ENCODE measurements at places on chromosomes 16 and 17.

GRCh38 chr17:75813081-75814020 lies 28.7 kb downstream of the UNK start:
- DNase-seq: no peak

GRCh38 chr17:32370426-32370825 lies 20.5 kb downstream of the ZNF207 start:
- no peak for DNase-seq

DNA sequence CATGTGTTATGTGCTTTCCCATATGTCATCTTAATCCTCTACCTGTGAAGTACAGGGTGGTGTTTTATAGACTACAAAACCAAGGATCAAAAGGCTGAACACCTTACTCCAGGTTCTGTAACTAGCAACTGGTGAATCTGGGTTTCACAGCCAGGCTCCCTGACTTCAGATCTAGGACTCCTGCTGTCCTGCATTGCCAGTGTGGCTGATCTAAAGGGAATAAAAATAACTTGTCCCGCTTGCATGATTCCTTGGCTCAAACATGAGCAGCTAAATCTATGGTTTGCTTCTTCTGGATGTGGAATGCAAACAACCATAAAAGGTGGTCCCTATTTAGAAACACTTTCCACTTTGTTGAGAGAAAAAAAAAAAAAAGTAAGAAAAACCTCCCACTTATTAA lies 3.7 kb upstream of the VWA3A start:
- DNase-seq: no peak

GRCh38 chr16:86800894-86801293 lies 222.5 kb downstream of the FOXL1 start:
- DNase-seq: no peak

DNA sequence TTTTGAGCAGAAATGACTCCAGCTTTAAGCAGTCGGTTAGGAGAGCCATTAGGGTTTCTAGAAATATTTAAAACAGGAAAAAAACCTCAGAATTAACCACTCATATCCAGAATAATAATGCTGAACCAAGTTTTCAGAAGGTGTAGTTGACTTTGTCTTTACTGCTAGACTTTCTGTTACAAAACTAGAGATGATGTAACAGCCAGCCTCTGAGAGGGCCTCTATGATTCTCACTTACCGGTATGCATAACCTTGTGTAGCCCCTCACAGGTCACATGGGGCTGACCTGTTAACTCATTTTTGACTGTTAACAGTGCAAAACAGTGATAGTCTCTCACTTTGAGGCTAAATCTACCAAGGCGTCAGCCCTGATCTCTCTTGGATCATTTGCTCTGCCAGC lies 74.3 kb downstream of the TEX14 start:
- no peak for DNase-seq

- no peak for DNase-seq
These were observed 117.6 kb downstream of the C16orf78 start for GRCh38 chr16:49491106-49491670.

GRCh38 chr17:81115749-81116464 lies 49.4 kb upstream of the PVALEF start:
- DNase-seq: no peak

GRCh38 chr16:64242492-64242891 lies 879.4 kb downstream of the CDH11 start:
- no peak for DNase-seq

DNA sequence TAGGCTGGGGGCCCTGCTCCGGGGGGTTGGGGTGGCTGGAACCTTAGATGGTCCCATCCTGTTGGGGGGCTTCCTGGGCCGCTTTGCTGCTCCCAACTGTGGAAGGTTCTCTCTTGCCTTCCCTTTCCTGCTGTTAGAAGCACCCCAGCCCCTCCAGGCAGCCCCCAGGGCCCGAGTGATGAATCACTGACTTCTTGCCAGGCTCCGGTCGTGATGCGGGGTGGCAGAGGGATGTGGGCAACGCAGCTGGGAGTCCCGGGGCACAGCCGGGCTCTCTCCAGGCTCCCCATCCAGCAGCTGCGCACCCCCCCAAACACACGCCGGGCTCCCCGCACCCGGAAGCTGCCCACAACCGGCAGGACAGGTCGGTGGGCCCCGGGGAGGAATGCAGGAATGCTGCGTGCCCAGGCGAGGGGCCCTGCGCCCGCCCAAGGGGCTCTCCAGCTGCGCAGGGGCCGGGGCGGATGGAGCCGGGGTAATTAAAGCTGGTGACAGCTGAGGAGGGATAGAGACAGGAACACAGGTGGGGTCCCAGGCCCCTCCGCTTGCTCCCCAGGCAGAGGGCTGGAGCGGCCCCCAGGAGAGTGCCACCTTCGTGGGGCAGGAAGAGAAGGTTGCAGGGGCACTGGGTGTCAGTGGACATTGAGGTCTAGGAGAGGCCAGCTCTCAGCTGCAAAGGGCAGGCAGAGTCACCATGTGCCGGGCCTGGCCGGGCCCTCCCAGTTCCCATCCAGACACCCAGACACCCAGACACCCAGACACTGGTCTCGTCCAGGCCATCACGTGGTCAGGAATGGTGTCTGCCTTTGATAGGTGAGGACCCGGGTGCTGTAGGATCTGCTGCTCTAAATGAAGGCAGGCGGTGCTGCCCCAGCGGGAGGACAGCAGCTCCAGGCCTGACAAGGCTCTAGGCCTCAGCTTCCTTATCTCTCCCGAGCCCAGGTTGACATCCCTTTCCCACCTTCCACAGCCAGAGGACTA lies 15.0 kb upstream of the SLC38A10 start:
- DNase-seq: no peak

DNA sequence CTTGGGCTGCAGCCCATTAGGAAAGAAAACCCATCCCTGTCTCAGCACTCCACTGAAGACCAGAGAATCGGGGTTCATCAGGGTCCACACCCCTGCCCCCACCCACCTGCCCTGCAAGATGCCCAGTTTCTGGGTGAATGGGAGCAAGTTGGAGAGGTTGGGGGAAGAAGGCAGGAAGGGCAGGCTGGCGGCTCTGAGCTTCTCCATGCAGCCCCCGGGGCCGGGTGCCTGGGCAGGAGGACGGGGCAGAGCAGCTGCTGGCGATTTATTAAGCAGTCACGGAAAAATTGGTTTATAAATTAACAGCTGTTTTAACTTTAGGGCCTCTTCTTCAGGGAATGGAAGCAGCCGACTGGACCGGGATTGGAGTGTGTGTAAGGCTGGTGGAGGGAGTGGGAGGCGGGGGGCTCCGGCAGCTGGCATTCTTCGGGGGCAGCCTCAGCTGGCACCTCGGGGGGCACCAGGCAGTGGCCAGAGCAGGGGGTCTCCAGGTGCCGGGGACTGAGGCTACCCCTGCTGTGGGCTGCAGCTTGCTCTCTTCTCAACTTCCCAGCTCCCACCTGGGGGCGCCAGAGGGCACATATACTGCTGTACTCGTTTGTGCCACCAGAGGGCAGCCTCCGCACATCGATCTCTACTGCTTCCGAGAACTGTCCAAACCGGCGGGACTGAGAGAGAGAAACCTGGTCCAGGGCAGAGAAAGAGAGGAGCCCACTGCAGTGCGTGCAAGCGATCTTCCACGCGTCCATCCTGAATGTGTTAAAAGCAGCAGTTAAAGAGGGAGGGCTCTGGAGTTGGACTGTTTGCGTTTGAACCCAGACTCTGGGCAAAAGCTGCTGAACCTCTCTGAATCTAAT lies 5.0 kb upstream of the PPP1R1B start:
- peak; percentile 95 for DNase-seq

DNA sequence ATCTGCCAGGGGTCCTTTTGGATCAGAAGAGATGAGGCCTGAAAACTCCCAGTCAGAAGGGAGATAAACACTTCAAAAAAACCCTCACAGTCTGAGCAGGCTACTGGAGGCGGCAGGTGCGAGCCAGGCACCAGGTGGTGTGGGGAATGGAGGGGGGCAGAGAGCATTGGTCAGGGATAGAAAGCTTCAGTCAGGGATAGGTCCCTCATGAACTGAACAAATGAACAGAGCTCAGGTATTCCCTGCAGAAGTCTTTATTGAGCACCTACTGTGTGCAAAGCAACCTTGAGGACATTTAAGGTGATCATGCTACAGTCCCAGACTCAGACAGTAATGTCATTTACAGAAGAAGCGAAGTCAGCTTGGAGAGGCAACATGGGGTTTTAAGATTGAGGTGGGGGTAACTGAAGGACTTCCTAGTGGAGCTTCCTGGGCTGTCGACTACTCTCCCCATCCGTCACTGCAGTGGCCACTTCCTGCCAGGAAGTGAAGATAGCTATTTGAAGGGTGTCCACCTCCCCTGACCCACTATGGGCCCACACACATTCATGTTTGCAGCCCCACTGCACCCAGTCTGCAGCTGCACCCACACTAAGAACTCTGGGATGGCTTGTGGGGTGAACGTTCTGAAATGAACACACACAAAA lies 3.2 kb downstream of the KIFC3 start:
- DNase-seq: no peak

- DNase-seq: peak; percentile 48
These were observed 45.6 kb downstream of the PRMT7 start for GRCh38 chr16:68356249-68356918.

DNA sequence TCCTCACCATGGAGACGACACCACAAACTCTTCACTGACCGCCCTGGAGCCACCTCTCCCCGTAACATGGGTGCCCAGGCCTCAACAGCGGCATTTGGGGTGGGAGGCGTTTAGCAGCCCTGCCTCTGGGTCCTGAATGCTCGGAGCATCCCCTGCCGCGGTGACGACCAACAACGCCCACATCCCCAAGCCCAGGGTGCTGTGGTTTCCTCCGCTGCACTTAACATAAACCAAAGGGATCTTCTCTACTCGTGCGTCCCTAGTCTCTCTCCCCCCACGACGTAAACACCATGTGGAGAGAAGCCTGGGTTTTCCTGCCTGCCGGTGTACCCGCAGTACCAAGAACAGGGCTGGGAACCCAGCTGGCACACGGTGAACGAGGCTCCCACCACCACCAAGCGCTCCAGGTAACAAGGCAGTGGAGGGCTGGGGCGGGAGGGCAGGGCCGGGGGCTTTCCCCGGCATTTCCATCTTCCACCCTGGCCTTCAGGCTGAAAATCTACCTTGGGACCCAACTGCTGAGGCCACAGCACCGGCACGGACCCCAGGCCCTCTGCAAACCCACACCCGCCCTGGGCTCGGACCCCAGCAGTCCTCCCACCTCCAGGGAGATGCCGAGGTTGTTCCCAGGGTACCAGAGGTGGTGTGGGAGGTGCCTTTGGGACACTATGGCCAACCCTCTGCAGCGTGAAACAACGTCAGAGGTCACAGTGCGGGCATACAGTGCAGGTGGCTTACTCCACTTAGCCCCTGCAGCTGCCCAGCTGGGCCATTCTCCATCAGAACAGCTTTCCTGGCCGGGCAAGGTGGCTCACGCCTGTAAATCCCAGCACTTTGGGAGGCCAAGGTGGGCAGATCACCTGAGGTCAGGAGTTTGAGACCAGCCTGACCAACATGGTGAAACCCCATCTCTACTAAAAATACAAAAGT lies 54.3 kb downstream of the TIMM22 start:
- no peak for DNase-seq

DNA sequence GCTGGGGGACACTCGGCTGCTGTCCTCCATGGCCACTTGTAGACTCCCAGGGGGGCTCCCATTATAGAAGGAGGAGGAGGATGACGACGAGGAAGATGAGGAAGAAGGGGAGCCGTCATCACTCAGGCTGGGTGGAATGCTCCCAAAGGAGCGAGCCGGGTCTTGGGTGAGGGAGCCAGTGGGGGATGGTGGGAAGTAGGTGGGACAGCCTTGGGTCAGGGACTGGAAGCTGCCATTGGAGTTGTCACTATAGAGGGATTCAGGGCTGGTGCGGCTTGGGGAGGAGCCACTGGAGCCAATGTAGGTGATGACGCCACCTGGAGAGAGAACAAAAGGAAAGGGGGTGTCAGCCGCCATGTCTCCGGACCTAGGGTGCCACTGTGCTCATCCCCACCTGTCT lies 3.3 kb downstream of the NR1D1 start:
- no peak for DNase-seq

GRCh38 chr17:29116804-29117753 lies 63.1 kb downstream of the MYO18A start:
- peak; percentile 67 for DNase-seq

DNA sequence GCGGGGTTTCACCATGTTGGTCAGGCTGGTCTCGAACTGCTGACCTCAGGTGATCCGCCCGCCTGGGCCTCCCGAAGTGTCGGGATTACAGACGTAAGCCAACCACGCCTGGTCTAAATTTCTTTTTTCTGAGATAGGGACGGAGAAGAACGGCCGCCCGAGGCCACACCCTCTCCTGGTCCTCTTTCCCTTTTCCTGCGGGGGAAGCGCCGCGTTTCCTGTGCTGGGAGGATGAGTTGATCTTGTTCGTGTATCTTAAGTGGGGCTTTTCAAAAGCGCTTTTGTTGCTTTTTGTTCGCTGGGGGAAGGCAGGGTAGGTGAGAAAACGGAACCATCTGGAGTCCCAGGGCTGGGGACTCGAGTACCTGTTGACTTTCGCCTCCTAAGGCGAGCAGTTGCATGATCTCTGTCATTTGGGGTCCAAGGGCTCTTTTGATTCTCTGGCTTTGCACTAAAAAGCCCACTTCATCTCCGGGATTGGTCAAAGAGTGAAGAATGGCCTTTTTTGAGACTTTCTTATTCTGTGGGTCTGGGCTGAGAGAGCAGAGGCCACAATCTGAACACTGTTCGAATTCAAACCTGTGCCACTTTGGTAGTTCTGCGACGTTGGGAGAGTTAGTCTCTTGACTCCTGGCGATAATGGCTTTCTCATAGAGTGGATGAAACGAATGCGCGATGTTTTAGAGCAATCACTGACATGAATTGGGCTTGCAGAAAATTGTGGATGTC lies 1.3 kb downstream of the FUS start:
- DNase-seq: peak; percentile 35

GRCh38 chr17:62804822-62805221 lies 3.3 kb downstream of the MARCHF10 start:
- no peak for DNase-seq

- DNase-seq: no peak
These were observed 59.0 kb upstream of the RPH3AL start for GRCh38 chr17:411421-412120.

DNA sequence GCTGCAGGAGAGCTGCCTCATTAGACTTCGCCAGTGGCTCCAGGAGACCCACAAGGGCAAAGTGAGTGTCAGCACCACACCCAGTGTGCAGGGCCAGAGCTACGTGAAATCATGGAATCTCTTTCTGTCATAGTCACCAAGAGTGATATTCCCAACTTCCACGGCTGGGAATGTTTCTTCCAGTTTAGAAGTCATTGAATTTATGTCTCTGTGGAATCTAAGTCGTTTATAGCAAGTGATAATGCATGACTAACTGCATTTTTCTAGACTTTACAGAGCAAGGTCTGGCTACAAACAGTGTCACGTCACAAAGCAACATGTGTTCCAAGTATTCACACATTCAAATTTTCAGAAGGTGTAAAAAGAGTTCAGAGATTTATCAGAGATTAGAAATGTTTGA lies 55.5 kb downstream of the SEC14L1 start:
- DNase-seq: no peak

GRCh38 chr17:80761110-80761871 lies 216.7 kb downstream of the RPTOR start:
- DNase-seq: peak; percentile 74
